ENCODE measurements at places on chromosomes 7 and 10.

- no peak for DNase-seq
Measured at GRCh38 chr7:157516311-157516710, 179.5 kb downstream of the DNAJB6 start.

DNA sequence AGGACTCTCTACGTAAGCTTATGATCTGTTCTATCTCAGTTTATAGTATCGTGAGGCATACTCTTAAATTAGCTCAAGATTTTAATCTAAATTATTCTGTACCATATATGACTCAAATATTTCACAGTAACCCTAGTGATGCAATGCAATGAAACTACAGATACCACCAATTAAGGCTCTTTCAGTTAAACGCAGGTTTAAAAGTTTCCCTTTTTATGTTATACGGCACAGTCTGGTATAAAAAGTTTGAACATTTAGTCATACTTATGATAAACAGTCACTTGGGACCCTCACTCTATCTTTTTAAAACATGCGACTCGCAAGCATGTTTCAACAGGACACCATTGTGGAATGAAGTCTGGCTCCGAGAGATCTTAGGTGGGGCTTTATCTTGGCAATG, 107.2 kb downstream of the CDK6 start:
- DNase-seq, result no peak

DNA sequence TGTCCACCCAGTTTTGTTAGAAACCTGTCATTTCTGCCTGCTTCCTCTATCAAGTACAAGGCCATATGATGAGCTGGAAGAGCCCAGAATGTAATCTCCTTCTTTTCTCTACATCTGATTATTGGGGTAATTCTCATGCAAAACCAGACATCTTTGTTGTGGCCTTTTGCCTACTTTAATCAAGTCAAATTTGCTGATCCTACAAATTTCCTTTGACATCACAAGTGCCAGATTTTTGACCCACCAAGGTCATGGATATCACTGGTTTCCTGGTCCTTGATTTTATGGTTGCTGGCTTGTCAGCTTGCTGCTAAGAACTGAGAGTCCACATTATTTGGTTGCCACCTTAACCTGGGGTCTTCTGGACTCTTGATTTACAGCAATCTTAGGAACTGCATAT, 336.1 kb downstream of the TFEC start:
- no peak for DNase-seq

DNA sequence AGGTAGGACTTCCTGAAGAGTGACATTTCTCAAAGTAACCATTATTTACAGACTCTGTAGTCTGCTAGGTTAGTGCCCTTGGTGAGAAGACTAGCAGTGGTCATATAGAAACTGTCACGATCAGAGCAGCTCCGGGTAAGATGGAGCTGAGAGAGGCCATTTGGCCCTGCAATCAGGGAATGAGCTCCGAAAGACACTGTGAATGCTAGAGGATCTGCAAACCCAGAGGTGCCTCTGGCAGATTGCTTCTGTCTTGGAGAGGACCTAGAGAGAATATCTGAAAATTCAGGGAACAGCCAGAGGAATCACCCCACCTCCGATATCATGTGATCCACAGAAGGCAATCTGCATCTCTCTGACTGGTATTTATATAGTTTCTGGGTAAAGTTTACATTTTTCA, 246.9 kb upstream of the KMT2E start:
- no peak for DNase-seq

Measured in COR-L47 (cell line).